NCI-H1930 (cell line): ENCODE measurements at places on chromosomes 12 and 14.

- DNase-seq, result no peak
These were observed 123.5 kb upstream of the CAND1 start for GRCh38 chr12:67145692-67146091.

DNA sequence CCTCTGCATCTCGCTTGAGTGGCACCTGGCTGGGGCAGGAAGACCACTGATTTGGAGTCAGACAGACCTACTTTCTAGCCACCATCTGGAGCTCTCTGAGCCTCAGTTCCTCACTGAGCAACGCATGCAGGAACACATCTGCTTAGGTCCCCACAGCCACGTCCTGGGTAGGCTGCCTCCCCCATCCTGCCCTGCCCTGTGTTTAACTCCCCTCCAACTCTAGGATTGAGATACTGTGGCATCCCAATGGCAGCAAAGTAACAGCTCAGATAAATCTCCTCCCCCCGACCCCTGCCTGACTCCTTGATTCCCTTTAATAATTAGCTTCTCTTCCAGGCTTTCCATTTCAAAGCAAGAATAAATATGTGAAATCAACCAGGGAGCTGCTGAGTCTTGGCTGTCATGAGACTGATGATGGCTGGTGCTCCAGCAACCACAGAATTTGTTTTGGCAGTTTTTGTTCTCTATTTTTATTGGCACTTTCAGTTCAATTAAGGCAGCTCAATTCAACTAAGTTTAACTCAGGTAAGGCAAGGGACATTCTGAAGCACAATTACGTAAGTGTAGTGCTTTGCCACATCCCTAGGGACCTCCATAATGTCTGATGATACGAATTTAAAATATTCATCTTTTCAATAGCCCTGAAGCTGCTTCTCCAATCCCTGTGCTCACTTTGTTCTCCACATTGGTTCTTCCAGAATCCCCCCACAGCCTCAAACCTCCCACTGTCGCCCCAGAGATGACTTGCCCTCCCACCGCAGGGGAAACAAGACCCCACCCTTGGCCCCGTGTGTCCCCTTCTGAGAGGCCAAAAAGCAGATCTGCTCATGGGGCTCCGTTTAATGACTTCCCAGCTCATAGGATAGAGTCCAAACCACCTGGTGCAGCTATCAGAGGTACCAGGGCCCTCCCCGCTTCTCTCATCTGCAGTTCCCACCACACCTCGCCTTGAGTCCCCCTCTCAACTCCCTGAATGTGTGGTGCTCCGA is 58.2 kb downstream of the ESR2 start:
- no peak for DNase-seq

DNA sequence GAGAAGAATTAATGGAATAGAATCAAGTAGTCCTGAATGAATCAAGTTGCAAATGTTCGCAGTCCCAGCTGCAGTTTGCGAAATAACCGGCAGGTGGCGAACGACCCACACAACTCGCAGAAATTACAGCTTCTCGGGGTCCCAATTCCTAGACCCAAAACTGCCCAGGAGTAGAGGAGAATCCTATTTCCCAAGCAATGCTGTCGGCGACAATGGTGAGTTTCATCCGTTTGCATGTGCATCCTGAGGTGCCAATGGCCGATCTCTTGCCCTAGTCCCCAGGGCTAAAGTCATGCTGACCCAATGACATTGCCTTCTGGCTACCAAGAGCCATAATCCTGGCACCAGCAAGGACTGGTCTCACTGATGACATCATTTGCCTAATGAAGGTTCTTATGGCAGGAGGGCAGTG is 8.5 kb upstream of the ASCL1 start:
- peak; percentile 70 for DNase-seq

DNA sequence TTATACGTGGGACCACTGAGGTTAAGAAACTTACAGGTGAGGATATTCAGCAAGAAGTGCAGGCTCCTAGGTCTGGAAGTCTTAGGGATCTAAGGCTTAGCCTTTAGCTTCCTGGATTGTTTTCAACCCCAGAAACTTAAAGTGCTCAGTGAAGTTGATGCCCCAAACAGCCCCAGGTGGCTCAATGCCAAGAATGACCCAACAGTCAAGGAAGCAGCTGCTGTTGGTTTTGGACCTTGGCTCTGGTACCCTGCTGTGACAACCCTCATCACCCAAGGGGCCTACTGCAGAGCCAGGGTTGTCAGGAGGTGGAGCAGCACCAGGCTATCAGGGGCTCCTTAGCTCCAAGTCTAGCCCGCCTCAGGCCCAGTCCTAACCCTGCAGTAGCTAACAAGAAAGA is 36.8 kb downstream of the VDR start:
- DNase-seq, result no peak

GRCh38 chr12:122366685-122367475 is 55.6 kb downstream of the CLIP1 start:
- no peak for DNase-seq

GRCh38 chr12:5969974-5970690 is 25.1 kb upstream of the ANO2 start:
- DNase-seq, result no peak

GRCh38 chr12:89210277-89210676 is 142.0 kb downstream of the DUSP6 start:
- no peak for DNase-seq

DNA sequence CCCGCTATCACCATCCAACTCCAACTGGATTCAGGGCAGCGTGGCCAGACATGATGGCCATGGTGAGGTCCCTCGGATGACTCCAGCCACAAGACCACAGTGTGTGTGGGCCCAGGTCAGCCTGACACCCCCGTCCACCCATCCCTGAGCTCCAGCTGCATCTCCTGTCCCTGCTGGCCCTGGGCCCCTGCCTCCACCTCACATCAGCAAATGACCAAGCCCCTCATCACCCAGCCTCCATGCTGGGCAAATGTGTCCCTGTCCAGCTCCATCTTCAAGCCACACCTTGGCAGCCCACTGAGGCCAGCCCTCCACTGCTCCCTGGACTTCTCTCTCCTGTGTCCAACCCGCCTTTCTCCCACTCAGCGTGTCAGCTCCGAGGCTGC is 3.2 kb downstream of the GPR132 start:
- DNase-seq, result no peak

GRCh38 chr12:52223406-52224039 is 9.5 kb upstream of the KRT7 start:
- DNase-seq, result no peak

- DNase-seq, result no peak
These were observed 45.0 kb upstream of the IQSEC3 start for GRCh38 chr12:21301-22189.

DNA sequence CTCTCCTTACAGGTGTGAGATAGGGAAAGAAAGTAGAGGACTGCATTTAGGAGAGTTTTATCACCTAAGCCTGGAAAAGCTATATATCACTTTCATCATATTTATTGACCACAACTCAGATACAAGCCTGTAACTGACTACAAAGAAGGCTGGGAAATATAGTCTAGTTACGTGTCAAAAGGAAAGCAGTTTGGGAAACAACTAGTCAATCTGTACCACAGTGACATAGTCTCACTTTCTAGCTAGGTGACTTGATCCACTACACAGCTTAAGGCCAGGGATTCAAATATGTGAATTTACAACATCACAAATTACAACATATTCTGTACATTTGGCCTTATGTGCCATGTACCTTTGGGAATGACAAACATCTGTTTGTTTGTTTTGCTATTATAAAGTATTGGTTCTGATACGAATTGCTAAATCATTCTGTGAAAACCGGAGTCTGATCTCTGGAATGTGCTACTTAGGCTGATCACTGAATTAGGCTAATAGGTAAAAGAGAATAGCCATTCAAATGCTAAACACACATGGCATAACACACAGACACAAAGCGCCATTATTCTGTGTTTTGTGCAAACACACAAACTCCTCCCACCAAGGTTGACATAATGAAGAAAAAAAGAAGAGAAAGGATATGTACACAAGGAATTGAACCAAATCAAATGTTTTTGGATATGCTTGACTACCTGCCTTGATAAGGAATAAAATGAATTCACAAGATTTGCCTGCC is 279.8 kb downstream of the DUSP6 start:
- DNase-seq, result no peak

GRCh38 chr14:21704338-21704737 is 30.7 kb upstream of the OR4E1 start:
- DNase-seq, result no peak

DNA sequence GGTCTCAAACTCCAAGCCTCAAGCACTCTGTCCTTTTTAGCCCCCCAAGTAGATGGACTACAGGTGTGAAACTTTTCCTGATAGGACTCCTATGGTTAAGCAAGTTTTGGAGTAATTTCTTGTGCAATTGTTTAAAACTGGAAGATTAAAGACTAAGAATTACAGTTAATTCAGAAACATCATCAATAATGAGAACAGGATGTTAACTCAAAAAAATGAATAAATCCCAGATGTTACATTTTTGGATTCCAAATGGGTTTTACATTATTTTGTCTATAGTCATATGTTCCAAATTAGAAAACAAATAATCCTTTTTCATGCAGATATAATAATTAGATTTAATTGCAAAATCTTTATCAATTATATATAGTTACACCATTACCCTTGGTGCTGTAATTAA is 24.4 kb upstream of the KITLG start:
- DNase-seq, result no peak

DNA sequence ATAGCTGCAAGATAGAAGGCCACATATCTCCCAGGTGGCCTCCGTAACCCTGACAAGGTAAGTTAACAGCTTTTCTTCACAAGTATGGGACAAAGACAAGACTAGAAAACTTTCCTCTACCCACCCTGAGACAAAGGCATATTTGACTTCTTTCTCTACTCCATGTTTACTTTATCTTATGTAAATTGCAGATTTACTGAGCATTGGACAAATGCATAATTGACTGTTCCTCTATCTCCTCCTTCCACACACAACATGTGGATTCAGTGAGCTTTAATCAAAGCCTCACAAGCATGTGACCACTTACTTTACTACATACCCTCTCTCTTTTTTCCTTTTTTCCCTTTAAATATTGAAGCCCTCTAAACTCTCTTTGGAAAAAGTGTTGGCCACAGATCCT is 289.1 kb upstream of the TMTC1 start:
- DNase-seq, result no peak

DNA sequence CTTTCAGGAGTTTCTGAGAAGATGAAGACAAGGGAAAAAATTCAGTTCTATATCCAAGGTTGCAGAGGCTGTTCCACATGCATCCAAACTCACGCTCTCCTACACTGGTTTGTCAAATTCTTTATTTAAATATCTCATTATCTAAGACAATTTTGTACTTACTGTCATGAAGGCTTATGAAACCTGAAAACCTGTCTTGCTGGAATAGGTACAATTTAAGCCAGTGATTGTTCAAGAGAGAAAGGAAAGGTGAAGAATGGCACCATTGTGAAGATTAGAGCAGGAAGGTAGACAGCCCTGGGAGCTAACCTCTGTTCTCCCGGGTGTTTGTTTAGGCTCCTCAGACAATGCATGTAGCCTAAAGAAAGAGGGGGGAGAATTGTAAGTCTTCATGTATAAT is 315.1 kb upstream of the PRKD1 start:
- DNase-seq, result no peak

DNA sequence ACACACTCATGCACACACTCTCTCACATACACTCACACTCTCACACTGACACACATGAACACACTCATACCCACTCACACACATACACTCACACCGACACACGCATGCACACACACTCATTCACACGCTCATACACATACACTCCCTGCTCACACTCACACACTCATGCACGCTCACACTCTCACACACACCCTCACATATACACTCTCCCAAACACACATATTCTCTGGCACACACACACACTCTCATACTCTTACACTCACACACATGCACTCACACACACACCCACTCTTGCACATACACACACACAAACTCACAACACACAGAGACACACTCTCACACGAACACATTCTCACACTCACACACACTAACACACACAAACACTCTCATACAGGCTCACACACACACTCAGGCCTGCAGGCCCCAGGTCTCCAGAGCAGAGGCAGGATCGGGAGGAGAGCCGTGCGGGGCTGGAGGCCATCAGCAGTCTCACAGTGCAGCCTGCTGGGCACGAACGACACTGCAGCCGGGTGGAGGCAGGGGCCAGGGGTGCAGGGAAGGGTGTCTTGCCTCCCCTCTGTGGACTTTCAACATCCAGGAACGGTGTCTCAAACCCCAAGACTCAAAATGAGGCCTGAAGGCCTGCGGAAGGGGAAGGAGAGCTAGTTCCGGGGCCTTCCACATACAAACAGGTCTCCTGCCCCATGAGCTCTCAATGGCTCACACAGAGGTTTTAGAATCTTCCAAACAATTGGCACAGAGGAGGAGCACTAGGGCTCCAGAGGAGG is 148.7 kb downstream of the ANO2 start:
- DNase-seq, result no peak

GRCh38 chr12:108337235-108338223 is 1.6 kb downstream of the CMKLR1 start:
- no peak for DNase-seq

- no peak for DNase-seq
These were observed 75.9 kb downstream of the DUSP16 start for GRCh38 chr12:12486661-12487240.

DNA sequence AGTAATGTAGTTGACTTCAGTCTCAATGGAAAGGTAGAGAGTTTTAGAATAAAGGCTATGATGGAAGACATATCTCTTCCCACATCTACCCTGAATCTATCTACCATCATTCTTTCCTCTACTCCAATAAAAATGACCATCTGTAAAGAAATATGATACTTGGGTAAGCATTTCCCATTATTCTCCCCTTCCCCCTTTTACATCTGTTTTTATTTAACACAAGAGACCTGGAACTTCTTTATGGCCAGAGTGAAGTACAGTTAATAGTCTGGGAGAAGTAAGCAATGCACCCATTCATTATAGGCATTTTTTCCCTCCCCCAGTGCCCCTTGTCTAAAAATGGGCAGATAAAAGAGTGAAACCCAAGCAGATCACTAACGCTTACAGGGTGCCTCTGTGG is 6.5 kb downstream of the TPH2 start:
- DNase-seq, result no peak

- no peak for DNase-seq
These were observed 5.7 kb upstream of the TNS2 start for GRCh38 chr12:53044052-53044581.

DNA sequence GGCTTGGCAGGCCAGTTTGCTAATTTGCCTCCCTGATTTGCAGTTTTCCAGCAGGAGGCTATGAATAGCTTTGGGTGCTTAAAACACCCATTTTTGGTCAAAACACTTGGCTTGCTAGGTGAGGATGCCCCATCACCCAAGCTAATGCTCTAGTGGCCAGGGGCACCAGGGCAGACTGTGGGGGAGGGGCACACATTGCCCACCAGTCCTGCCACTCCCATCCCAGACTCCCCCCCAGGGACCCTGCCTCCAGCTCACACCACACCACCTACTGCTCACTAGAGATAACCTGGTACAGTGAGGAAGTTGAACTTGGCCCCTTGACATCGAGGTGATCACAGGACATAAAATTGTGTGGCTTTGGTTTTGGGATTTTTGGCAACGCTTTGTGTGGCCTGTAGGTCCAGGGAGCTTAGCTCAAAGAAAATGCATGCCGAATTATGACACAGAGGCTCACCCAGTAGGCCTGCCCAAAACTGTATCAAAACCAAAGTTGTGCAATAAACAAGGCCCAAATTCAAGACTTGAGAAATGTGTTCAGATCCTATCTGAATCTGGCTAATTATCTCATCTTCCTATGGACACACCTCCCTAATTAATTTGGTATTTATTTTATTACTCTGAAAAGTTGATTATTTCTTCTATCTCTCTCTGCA is 4.3 kb downstream of the NUAK1 start:
- no peak for DNase-seq

- no peak for DNase-seq
These were observed 3.7 kb downstream of the GZMB start for GRCh38 chr14:24630087-24630871.
